Fibroblast of skin of left biceps (primary cell): ENCODE measurements at places on chromosomes 5 and 9.

GRCh38 chr9:75582870-75583269 is 307.6 kb upstream of the PCSK5 start:
- DNase-seq, result no peak

- DNase-seq, result no peak
Observed at GRCh38 chr5:32932241-32932935, 221.3 kb downstream of the NPR3 start.

DNA sequence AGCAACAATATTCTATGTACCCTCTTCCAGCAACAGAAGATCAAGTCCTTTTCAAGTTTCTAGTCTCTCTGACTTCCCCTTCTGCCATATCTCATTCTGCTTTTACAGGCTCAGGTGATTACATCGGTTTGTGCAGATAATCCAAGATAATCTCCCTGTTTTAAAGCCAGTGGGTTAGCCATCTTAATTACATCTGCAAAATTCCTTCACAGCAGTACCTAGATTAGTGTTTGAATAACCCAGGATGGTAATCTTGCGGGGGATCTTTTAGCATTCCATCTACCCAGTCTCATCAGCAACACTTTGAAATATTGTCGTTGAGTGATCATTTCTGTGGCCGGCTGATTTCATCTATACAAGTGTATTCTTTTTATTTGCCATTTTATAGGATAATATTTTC is 130.2 kb downstream of the GHR start:
- no peak for DNase-seq

DNA sequence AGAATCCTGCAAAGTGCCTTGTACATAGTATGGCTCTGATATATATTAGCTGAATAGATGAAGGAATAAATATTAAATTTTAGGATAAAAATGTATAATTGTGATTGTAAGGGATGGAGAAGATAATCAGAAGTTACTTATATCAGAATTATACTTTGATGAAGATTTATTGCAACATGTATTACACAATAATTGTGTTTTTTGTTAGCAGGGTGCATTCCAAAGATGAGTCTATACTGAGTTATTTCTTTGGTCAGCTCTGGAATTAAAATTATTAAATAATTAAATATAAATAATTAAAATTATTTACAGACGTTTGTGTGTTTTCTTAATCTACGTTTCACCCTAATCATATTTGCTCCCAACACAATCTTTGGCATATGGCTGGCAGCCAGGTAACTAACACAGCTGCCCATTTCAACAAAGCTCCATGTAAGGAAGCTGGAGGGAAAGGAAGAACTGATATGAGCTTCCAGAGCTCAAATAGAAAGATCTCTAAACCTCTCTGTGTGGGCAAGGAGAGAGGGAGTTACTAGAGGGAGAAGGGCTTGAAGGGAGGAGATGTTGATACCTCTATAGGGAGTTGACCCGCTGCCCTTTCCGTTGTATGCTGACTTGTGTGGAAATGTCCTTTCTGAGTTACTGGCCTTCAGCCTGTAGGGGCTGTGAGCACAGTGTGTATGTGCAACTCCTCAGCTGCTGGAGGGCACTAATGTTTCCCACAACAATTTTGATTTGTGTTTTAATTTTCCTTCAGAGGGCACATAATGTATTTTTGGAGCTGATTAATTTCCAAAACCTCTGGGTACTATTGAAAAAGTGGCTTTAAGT is 403.4 kb downstream of the MAN2A1 start:
- DNase-seq, result no peak

DNA sequence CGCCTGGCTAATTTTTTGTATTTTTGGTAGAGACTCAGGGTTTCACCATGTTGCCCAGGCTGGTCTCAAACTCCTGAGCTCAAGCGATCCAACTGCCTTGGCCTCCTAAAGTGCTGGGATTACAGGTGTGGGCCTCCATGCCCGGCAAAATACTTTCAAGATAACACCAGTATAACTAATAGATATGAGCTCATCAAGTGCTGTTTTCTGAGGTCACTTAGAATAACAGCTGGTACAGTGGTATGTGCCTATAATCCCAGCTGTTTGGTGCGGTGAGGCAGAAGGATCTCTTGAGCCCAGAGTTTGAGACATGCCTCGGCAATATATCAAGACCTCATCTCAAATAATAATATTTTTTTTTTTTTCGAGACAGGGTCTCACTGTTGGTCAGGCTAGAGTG is 30.5 kb upstream of the CREBRF start:
- DNase-seq, result no peak

DNA sequence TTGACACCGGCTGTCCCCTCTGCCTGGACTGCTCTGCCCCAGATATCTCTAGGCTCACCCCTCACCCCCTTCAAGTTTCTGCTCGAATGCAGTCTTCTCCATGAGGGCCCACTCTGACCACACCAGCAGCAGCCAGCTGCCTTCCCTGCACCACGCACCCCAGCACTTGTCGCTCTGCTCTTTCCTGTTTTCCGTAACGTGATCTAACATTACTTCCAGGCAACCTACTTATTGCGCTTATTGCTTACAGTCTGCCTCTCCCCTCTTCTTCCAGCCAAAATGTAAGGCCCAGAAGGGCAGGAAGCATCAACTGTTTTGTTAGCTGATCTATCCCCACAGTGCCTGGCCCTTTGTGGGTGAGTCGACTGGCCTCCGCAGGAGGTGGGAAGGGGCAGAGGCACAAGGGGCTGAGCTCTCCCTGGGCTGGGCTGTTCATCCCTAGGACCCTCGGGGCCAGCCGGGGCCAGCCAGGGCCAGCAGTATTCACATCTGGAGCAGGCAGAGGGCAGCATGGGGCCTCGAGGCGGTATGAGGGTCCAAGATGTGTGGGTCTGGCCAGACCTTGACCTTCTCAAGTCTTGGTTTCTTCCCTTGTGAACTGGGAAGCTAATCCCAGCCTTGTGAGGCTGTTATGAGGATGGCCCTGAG is 11.6 kb upstream of the DBN1 start:
- no peak for DNase-seq

- DNase-seq, result no peak
Observed at GRCh38 chr9:132597073-132597775, 14.8 kb downstream of the BARHL1 start.

GRCh38 chr5:164742025-164742424 is 1236.6 kb downstream of the MAT2B start:
- no peak for DNase-seq

DNA sequence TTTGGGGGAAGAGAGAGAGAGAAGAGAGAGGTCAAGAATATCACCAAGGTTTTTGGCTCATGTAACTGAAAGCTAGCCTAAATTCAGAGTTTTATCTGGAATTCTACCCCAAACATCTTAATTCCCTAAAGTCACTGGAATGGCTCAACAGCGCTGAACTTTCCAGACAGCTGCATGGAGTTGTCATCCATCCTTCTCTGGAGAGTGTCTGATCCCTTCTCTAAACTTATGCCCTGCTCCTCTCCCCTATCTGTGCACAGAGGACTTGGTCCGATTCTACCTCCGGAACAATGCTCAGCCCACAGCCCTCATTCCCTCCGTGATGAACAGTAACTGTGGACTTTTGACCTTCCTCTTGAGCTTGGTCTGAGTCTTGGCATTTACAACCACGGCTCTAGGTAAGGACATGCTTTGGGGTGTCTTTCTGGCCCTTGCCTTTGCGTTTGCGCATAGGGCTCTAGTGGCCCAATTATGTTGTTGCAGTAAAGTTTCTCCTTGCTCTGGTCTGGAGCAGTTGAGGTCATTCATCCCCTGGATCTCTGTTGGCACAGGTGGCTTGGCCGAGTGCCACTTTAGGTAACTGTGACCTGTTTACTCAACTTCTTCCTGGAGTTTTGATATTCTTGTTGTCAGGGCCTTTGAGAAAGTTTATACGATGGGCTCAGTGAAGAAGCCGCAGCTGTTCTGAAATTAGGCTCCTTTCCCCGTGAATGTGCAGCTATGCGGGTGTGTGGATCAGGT is 18.3 kb upstream of the CD180 start:
- no peak for DNase-seq
